ENCODE measurements at places on chromosomes 12 and 14.

DNA sequence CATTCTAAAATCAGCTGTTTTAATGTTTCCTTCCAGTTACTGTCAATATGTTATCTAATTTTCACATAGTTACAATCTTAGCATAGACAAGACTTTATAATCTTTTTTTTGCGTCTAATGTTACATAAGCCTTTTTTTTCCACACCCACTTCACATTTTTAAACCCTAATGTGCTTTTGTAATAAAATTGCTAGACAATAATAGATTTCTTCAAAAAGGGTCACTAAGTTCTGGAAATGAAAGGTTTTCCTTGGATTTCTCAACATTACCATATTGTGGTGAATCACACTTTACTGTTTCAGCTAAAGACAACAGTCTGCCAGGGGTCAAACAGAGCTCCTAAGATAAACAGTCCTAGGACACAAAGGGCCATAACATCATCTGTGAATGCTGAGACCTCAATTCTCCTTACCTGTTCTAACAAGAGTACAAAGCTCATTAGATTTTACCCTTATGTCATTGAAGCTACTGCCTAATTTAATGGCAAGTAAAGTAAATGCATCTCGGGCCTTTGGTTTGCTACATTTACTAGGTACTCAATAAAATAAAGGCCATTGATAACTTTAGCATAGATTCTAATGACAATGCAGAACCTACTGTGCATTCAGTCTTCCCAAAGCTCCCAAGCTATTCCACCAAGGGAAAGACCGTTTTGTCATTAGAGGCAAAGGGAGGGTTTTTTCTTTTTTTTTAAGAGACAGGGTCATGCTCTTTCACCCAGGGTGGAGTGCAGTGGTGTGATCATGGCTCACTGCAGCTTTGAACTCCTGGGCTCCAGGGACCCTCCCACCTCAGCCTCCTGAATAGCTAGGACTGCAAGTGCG, 111.2 kb upstream of the SLC38A2 start:
- DNase-seq: no peak
- no peak overlapping the region for H3K4me3 ChIP-seq
- no peak overlapping the region for H3K27ac ChIP-seq
- no peaks in the 10 kb centered on the region for H3K27me3 ChIP-seq
- no peaks in the 10 kb centered on the region for H3K4me1 ChIP-seq

DNA sequence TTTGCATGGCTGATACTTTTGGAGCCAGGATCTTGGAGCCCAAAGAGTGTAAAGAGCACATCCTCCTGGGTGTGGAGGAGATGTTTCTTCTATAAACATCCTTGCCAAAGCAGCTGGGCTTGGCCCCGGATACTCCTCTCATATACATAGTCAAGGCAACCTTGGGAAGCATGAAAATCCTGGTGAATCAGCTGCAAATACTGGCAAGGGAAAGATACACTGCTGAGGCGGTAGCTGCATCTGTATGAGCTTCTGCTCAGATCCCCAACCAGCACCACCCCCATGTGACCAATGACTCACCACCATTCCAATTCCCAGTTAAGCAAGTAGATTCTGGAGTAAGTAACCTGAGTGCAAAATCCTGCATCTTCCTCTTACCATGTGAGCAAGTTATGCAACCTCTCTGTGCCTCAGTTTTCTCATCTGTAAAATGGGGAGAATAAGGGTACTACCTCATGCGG, 567.4 kb downstream of the MED13L start:
- H3K27ac ChIP-seq: no peak overlapping the region
- H3K4me3 ChIP-seq: no peak overlapping the region
- H3K36me3 ChIP-seq: no peaks in the 10 kb centered on the region
- H3K27me3 ChIP-seq: no peaks in the 10 kb centered on the region
- DNase-seq: no peak

DNA sequence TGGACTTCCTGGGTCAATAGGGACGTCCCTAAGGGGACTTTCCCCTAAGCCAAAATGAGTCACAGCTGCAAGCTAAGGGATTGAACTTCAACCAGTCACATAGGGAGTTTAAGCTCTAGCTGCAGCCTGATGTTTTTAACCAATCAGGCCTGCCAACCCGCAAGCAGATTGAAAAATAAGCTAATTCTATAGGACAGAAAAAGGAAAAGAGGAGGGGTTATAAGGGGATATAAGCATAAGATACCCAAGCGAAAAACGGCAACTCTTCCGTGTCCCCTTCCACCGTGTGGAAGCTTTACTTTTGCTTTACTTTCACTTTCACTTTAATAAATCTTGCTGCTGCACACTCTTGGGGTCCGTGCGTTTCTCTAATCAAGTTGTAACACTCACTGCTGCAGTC, 24.4 kb downstream of the ATP23 start:
- no peak overlapping the region for H3K4me3 ChIP-seq
- H3K36me3 ChIP-seq: peaks cover 8% of the 10 kb centered on the region
- DNase-seq: no peak

GRCh38 chr12:57899010-57899662, 42.2 kb upstream of the ATP23 start:
- peak overlapping the region; percentile 100 for H3K27ac ChIP-seq
- H3K27me3 ChIP-seq: no peaks in the 10 kb centered on the region
- H3K4me3 ChIP-seq: peak overlapping the region; percentile 81
- H3K4me1 ChIP-seq: peaks cover 51% of the 10 kb centered on the region

GRCh38 chr14:93655078-93655750, 133.1 kb downstream of the PRIMA1 start:
- H3K27ac ChIP-seq: no peak overlapping the region
- DNase-seq: no peak
- peaks cover 42% of the 10 kb centered on the region for H3K27me3 ChIP-seq

- H3K27me3 ChIP-seq: no peaks in the 10 kb centered on the region
- peak overlapping the region; percentile 50 for H3K27ac ChIP-seq
- DNase-seq: peak; percentile 59
- H3K4me3 ChIP-seq: peak overlapping the region; percentile 78
- peaks cover 42% of the 10 kb centered on the region for H3K4me1 ChIP-seq
Observed at GRCh38 chr12:105330931-105331804, 677 bp downstream of the C12orf75 start.

DNA sequence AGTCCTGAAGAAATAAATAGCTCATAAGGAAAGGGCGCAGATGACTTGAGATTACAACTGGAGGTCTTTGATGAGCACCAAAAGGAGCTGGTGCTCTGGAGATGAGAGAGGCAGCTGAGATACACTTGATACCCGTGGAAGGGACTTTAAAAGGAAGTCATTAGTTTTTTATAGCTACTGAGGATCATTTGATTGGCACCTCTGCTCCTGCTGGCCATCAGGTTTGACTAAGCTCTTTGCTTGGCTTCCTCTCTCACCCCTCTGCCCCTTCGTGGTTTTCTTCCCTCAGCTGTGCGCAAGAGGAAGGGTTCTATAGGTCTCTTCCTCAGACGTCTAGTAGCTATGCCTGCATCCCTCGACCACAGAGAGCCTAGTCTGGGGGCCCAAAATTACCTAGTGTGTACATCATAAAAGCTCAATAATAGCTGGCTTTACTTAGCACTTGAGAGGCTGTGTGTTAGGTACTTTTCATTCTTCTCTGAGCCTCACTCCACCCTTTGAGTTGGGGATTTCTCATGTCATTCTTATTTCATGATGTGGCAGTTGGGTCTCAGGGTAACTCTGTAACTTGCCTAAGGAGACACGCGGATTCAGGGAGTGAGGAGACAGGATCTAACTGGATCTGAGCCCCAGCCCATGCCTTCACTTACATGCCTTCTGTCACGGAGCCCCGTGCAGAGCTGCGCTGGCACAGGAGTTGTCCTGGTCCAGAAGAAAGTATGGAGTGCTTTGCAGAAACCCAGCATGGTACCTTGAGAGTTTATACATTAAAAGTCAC, 68.4 kb upstream of the ASPG start:
- no peaks in the 10 kb centered on the region for H3K36me3 ChIP-seq
- H3K27me3 ChIP-seq: peaks cover 25% of the 10 kb centered on the region
- DNase-seq: no peak
- H3K4me3 ChIP-seq: no peak overlapping the region

DNA sequence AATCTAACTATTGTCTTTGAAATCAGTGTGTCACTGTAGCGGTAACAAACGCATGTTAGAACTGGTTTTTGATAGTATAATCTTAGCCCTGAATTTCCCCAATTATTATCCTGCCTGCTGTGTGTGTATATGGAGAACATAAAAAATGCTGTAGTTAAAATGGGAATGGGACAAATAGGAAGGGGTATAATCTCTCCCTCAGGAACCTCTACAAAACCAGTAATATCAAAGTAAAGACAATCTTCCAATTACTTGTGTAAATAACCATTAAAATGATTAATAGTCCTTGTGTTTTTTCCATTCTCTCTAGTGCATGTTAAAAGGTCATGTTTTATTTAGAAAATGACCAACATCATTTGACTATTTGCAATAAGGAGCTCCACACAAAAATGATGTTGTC, 200.1 kb upstream of the TMTC1 start:
- no peak overlapping the region for H3K27ac ChIP-seq
- no peak overlapping the region for H3K4me3 ChIP-seq
- DNase-seq: no peak
- no peaks in the 10 kb centered on the region for H3K36me3 ChIP-seq
- H3K4me1 ChIP-seq: no peaks in the 10 kb centered on the region

GRCh38 chr12:108933949-108934348, 54.1 kb downstream of the DAO start:
- no peak overlapping the region for H3K27ac ChIP-seq
- no peak overlapping the region for H3K4me3 ChIP-seq
- no peaks in the 10 kb centered on the region for H3K27me3 ChIP-seq
- no peak for DNase-seq
- H3K4me1 ChIP-seq: no peaks in the 10 kb centered on the region

DNA sequence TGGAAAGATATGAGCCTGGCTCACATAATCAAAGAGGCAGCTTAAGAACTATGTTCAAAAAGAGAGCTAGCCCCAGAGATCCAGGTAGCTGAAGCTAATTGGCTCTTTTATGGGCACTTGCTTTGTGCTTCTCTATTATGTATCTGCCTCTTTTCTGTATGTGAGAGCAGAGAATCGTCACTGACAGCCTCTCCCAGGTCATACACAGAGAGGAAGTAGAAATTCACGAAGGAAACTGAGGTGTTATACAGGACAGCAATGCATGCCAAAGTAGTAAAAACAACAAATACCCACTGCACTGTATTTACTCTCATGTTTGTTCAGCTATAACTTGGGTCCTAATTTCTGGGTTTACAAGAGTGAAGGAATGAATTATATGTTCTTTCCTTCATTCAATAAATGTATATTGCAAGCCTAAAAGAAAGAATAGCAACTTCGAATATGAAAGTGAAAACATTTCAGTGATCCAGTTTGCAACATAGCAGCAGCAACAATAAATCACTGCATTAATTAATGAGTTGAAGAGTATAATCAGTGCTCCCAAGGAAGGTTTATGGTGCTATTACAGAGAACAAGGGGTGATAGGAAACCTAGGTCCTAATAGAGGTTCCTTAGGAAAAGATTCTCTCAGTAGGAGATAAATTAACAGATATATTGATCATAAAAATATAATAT, 47.1 kb upstream of the ATXN7L3B start:
- peaks cover 7% of the 10 kb centered on the region for H3K4me1 ChIP-seq
- DNase-seq: no peak
- no peak overlapping the region for H3K27ac ChIP-seq
- H3K4me3 ChIP-seq: peak overlapping the region; percentile 53

All from activated naive CD8-positive, alpha-beta T cell treated with anti-CD3 and anti-CD28 coated beads for 36 hours (primary cell).